Stimulated activated CD4-positive, alpha-beta T cell treated with anti-CD3 and anti-CD28 coated beads, Interleukin-1b, Interleukin-23, amount 100 ng/mL, for 1 hour (primary cell): ENCODE measurements at places on chromosomes 16 and 17.

GRCh38 chr17:37762666-37763065, 17.8 kb upstream of the HNF1B start:
- no peak for DNase-seq

GRCh38 chr17:50889528-50890118, 23.5 kb upstream of the TOB1 start:
- DNase-seq: no peak

- no peak for DNase-seq
Observed at GRCh38 chr17:71163121-71163812, 957.6 kb upstream of the SOX9 start.

GRCh38 chr16:76964464-76965154, 226.4 kb upstream of the MON1B start:
- no peak for DNase-seq

DNA sequence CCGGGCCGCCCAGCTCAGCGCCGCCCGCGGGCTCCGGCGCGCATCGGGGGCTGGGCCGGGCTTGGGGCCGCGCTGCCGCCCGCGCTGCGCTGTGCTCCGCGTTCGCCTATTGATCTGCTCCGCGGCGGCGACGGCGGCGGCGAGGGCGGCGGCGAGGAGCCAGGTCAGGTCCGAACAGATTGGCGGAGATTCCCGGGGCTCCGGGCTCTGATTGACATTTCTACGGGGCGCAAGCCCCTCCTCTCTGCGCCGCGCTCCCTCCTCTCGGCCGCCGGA, 559 bp downstream of the IRX3 start:
- no peak for DNase-seq

DNA sequence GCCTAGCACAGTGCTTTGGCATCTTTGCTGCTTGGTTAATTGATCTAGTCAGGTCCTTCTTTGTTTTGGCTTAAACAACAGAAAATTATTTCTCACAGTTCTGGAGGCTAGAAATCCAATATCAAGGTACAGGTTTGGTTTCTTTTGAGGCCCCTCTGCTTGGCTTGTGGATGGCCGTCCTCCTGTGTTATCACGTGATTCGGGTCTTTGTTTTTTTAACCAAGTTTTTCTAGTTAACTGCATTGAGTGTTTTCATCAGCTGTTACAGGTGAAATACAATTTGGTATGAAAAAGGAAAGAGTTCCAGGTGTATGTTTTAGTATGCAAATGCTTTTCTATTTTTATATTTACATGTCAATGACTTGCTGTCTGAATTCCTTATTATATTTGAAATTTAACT, 2.8 kb downstream of the NLK start:
- no peak for DNase-seq

DNA sequence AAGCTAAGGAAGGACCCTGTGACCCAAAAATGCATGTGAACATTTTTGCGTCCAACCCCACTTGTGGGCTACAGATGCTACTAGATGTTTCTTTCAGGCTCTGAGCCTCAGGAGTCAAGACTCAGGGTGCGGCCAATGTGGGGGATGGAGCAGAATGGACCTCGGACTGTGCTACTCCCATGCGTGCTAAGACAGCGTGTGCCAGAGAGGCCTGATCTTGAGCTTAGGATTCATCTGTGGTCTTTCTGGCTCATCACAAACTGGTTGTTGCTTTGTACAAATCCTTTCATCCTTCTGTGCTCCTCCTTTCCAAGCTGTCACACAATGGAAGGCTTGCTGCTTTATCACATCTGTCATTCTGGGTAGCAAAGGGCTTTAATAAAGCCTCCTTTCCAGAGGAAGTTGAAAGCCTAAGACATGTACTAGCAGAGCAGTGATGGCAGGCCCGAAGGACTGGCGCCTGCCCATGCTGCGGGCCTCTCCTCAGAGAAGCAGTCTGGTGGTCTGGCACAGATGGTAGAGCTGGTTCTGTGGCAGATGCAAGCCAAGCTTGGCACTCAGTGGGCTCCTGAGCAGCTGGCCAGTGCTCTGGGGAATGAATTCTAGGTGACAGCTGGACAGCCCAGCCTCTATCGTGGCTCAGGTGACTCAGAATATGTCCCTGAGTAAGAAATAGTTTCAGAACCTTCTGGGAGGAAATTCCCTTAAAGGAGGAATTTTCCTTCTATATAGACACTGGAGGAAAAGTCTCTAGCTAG, 27.8 kb downstream of the COG4 start:
- DNase-seq: no peak

DNA sequence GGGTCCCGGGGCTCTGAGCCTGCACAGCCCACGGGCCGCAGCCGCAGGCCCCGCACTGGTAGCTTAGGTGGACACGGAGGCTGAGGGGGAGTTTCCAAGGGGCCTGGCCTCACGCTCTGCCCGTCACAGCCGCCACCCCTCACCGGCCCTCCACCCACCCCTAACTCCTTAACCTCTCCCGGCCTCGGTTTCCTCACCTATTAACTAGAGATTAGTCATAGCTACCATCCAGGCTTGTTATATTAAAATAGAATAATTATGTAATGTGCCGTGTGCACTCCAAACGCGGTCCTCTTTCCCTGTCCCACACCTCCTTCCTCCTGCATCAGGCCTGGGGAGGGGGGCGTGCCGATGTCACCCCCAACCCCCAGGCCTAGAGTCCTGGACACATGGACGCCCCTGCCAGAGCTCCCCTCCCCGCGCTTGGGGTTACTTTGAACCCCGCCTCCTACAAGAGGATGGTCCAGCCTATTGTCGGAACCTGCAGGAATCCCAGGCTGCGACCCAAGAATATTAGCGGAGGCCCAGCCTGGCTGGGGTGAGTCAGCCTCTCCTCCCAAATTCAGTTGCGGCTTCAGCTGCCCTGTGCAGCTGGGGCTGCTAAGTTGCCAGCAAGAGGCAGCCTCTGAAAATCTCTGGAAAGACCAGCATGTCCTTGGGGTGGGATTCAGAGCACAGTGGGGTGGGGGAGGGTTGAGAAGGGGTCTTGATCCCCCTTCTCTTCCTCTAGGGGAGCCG, 17.3 kb downstream of the SOCS3 start:
- DNase-seq: no peak

GRCh38 chr17:44417553-44417952, 28.1 kb upstream of the ITGA2B start:
- no peak for DNase-seq

DNA sequence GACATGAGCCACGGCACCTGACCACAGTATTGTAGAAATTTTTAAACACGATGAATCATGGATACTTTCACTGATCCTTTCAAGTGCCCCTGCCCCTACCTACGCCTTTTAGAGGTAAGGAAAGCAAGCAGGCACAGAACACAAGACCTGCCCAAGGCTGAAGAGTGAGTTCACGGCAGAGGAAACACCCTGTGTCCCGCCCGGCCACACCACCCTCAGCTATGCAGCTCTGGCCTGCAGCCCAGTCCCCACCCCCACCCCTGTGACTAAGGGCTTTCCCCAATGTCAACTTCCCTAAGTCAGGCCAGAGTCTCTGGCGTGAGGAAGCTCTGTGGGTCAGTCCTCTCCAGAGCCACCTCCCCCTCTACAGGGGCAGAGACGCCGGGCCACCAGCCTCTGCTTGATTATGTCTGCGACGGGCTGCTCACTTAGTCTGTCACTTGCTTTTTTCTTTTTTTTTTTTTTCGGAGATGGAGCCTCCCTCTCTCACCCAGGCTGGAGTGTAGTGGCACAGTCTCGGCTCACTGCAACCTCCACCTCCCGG, 8.4 kb downstream of the SLC16A5 start:
- no peak for DNase-seq

- DNase-seq: no peak
Observed at GRCh38 chr16:18788828-18789514, 1.2 kb downstream of the RPS15A start.

GRCh38 chr16:83059237-83059636, 432.5 kb downstream of the CDH13 start:
- no peak for DNase-seq

GRCh38 chr16:677316-678190, 2.1 kb downstream of the RHBDL1 start:
- no peak for DNase-seq

DNA sequence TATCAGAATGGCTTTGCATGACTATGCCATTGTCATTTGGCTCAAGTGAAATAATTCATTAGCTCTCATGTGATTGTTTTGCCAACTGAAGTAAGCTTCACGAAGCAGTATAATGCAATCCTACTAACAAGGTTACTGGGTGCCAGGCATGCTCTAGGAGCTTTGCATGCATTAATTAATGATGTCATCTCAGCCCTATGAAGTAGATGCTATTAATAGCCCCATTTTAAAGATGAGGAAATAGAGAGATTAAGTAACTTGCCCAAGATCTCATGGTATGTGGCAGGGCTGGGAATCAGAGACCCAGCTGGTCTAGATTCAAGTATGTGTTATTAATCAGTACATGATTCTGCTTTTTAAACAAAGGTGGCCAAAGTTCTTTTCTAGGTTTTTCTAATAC, 14.1 kb downstream of the KRT39 start:
- DNase-seq: no peak

GRCh38 chr17:58088624-58089023, 5.4 kb downstream of the DYNLL2 start:
- DNase-seq: no peak

GRCh38 chr16:81366316-81366932, 51.7 kb downstream of the GAN start:
- DNase-seq: no peak

- DNase-seq: no peak
Observed at GRCh38 chr17:65638221-65638975, 77.0 kb upstream of the AXIN2 start.

DNA sequence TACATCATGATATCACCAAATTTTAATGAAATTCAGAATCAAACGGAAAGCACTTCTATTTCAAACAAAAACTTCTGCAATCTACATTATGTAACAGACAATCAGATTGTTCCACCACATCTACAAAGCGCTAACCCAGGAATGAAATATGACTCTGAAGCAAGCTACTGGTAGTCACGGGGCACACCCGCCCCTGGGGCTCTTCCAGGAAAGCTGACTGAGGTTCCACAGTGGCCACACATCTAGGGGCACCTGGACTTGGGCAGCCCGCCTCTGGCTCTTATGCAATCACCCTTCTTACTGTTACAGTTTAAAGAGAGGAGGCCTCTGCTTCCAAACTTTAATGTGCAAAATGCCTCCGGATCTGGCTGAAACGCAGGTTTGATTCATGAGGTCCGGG, 27.5 kb downstream of the ZCCHC14 start:
- DNase-seq: no peak

DNA sequence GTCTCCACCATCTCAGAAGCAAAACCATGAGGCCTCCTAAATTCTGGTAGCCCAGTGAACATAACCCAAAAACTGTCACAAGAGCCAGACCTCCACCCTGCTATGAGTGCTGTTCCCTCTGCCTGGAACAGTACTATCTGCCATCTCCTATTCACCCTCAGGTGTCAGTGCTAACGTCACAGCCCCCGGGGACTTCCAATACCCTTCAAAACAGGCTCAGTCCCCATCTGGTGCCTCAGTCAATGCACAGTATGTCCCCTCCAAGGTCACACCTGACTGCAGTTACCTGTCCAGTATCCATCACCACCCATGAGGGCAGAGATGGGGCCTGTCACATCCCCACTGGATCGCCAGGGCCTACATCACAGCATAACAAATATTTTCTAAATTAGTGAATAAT, 11.5 kb downstream of the CREBBP start:
- no peak for DNase-seq

- DNase-seq: no peak
Observed at GRCh38 chr16:11909653-11910545, 5.9 kb downstream of the GSPT1 start.

DNA sequence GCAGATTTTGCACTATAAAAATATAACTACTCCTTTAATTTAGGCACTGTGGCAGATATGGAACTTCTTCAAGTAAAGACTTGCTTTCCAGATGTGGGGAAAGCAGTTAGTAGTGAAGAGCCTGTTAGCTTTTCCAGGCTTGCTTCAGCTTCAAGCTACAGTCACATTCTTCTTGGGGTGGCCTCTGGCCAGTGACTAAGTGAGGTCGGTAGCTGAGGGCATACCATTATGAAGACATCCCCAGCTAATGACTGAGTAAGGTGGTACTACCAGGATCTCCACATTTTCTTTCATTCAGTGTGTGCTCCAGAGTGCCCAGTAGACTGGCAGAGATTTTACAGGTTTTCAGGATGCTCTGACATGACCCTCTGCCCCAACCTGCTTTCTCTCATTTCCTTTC, 167.1 kb upstream of the KIF2B start:
- no peak for DNase-seq

DNA sequence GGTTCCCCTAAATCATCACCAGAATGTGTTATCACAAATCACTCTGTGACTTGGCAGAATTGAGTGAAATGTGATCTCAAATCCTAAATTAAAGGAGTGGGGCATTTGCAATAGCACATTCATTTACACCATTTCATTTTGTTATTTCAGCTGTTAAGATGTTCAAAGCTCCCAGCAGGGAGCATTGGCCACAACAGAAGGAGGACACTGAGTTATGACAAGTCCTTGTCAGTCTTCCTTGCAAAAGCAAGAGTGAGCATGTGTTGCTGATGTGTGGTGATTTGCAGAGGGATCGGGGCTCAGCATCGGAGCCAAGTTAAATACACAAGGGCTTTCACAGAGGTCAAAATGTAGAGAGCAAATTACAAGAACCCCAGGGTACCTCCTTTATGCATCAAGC, 372.2 kb upstream of the CDH5 start:
- DNase-seq: no peak

DNA sequence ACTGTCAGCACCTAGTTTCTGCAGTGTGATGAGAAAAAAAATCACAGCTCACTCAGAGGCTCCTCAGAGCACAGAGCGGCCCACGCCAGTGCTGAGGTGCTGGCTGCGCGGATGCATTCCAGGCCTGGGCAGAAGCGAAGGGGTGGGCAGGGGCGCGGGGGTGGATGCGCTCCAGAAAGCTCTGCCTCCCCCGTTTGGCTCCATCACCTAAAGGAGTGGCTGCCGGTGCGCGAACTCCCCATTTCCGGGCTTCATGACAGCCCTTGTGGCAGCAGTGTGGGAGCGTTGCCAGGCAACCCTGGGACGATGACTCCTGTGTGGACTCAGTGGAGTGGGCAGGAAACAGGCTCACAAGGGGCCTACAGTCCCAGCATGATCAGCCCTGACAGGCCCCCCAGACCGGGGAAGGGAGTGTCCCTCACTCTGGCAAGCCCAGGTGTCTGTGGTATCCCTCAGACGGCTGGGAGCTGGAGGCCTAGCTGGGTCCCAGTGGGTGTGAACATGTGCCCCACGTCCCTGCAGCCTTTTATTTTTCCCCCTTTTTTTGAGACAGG, 32.8 kb upstream of the NUDT16L1 start:
- DNase-seq: peak; percentile 31

DNA sequence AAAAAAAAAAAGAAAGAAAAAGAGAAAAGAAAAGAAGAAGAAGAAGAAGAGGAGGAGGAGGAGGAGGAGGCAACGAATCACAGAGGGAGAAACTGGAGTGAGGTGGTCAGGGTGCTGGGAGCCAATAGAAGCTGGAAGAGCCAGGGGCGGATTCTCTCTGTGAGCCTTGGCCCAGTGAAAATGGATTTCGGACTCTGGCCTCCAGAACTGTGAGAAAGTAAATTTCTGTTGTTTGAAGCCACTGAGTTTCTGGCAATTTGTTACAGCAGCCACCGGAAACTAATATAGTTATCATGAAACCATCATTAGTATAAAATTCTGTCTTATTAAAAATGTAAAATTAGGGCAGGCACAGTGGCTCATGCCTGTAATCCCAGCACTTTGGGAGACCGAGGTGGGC, 27.7 kb upstream of the WFIKKN2 start:
- no peak for DNase-seq
